Stimulated activated CD4-positive, alpha-beta T cell treated with anti-CD3 and anti-CD28 coated beads, Interleukin-12 subunit alpha, Interleukin-12 subunit beta, amount 100 ng/mL, for 48 hours (primary cell): ENCODE measurements at places on chromosomes 13 and 19.

GRCh38 chr13:56530096-56530495 is 610.6 kb upstream of the PRR20A start:
- no peak for DNase-seq

DNA sequence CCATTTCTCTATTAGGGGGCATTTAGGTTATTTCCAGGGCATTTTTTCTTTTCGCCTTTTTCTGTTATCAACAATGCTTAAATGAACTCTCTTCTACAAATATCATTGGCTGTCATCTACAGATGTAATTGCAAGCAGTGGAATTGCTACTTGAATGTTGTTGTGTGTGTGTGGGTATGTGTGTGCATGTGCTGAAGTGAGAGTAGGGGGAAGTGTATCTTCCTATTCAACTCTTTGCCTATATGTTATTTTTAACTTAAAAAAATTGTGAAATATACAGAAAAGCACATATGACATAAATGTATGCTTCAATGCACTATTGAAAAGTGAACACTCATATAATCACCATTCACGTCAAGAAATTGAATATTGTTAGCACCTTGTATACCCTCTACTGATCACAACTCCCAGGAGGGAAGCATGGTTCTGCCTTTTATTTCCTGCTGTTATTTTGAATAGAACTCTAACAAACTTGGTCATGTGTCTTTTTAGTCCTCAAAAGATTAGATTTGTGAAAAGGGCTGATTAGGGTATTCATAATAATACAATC is 24.7 kb downstream of the WDFY2 start:
- DNase-seq: no peak

DNA sequence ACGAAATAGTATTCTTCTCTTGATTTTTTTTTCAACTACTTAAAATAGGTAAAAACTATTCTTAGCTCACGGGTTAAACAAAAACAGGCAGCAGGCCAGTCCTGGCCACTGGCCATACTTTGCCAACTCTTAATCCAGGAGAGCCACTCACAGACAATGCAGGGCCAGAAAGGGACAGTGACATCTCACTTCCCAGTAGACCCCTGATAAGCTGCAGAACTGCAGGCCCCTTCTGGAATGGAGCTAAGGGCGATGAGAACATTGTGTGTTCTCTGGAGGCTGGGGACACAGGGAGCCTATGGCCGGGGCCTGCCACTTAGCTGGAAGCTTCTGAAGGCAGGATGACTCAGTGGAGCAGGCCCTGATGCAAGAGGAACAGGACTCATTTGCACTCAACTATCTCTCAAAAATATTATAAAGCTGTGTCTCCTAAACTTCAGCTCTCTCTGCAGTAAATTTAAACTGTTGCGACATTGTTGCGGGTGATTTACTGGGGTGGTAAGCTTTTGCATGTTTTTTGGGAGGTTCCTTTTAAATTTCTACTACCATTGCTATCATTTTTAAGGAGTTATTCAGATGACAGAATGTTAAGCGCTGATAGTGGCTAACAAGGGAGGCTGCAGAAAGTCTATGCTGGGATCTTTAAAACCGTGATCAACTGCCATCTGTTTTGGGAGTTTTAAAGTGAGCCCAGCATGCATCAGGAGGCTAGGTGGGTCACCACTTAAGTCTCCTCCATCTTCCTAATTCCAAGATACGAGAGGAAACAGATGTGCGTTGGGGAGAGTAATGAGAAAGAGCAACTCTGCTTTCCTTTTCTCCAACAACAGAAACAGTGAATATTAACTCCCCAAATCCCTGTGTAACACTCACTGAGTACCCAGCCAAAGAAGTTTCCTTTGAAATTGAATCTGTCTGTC is 33.2 kb upstream of the KATNAL1 start:
- DNase-seq: no peak

DNA sequence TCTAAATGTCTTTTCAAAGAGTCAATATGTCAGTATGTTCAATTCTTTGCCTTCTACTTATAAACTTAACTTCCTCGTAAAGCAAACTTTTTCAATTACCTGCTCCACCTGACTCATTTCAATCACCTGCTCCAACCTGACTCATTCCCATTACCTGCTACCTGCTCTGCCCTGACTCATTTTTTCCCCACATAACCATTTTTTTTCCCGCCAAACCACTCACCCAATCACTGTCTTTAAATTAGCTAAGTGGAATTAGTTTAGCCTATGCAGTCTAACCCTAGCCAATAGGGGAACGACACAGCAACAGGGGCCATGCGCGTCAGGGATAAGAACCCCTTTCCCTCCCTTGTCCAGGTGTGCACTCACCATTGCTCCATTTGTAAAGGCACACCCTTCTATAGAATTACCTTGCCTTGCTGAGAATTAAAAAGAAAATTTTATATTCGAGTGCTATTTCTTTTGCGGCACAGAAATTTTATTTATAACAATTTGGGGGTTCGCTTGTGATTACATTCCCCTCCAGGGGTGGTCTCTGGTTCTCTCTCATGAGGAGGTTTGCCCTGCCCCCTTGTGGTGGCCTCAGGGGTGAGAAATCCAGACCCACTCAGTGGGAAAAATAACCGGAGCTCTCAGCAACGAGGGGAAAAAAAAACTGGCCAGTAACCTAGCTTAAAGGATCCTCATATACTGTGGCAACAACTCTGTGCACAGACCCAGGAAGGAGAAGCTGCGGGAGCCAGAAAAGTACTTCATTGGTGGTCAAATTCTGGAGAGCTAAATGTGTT is 193.1 kb downstream of the ZNF486 start:
- DNase-seq: no peak

DNA sequence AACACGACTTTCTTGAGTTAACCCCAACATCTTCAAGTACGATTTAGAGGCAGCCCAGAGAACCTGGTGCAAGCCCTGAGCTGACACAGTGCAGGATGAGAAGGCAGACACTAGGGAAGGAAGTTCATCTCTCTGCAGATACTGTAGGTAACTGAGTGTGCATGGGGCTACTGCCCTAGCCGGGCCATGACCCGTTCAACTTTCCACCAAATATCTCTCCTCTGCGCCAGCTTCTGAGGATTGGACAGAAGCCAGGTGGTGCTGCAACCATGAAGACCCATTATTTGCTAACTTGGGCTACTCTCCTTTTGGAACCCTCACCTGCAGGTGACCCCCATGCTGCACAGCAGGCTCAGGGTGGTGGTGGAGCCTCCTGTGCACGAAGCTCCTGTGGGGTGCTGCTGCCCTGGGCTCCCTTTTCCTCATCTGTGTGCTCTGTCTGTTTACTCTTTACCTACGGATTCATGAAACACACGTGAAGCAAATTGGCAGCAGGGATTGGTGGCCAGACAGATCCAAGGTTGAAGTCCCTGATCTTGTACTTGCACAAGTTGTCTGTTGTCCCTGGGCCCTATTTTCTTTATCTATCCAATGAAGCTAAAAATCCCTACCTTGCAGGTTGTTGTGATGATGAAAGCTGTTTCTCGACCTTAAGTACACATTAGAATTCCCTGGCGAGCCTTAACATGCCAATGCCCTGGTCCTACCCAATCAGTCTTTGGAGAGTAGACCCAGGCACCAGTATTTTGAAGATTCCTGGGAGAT is 227.8 kb downstream of the LACC1 start:
- no peak for DNase-seq

DNA sequence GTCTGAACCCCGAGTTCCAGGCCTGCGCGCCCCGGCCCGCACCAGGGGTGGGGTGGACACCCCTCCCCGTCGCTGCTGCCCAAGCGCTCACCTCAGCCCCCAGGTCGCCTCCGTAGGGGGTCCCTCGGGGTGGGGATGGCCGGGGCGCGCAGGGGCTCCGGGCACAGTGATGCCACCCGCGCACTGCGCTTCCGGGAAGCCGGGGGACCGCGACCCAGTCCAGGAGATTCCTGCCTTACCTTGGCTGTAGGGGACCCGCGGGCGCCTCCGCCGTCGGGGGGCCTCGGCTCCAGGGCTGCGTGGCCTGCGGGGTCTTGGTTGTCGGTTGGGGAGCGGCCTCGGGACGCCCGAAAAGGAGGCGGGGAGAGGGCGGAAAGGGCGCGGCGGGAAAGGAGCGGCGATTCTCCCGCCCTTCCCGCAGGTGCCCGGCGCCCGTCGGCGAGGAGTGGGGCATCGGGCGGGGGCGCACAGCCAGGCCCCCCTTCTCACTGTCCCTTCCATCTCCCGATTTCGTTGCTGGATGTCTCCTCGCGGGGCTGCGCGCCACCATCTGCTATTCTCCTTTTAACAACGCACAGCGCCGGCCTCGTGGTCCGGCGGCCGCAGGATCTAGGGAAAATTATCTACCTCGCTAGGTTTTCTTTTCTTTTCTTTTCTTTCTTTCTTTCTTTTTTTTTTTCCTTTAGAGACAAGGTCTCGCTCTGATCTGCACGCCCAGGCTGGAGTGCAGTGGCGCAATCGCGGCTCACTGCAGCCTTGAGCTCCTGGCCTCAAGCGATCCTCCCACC is at the start of gene KEAP1:
Gene KEAP1 (minus strand): TSS at position 355 of the 788 bp plus-strand sequence. CDS start 3,323 bp downstream, outside the sequence.
- no peak for DNase-seq

DNA sequence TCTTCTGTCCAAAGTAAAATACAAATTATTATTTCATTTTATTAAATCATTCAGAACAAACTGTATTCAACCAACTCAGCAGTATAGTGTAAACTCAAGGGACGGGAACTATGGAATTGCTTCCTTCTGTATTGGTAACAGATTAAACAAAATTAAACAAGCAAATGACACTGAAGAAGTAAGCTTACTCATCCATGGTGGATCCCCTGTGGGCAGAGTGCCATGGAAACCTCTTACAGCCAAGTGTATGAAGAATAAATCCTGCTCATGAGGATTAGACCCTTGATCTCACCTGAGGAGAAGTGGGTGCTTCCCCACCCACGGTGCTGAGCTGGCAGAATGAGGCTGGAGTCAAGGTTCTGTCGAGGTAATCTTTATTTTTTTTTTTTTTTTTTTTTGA is 18.0 kb upstream of the RFXAP start:
- DNase-seq: no peak
